Breast epithelium (tissue), 4 donors: ENCODE measurements at places on chromosomes 1 and 21.

- H3K4me3 ChIP-seq = no peak overlapping the region
- no peak for DNase-seq
- no peaks in the 10 kb centered on the region for H3K36me3 ChIP-seq
- H3K4me1 ChIP-seq = no peaks in the 10 kb centered on the region
- H3K27me3 ChIP-seq = no peaks in the 10 kb centered on the region
Measured at GRCh38 chr1:100713626-100714025, 5.9 kb upstream of the VCAM1 start.

GRCh38 chr1:61056573-61057439, 25.6 kb upstream of the NFIA start:
- H3K36me3 ChIP-seq = no peaks in the 10 kb centered on the region
- no peak for DNase-seq
- no peaks in the 10 kb centered on the region for H3K27me3 ChIP-seq
- H3K27ac ChIP-seq = peak overlapping the region; percentile 81
- H3K4me1 ChIP-seq = no peaks in the 10 kb centered on the region

- H3K27ac ChIP-seq = no peak overlapping the region
- no peaks in the 10 kb centered on the region for H3K27me3 ChIP-seq
- no peak overlapping the region for H3K4me3 ChIP-seq
- H3K4me1 ChIP-seq = no peaks in the 10 kb centered on the region
Measured at GRCh38 chr1:61376151-61376550, 293.8 kb downstream of the NFIA start.

DNA sequence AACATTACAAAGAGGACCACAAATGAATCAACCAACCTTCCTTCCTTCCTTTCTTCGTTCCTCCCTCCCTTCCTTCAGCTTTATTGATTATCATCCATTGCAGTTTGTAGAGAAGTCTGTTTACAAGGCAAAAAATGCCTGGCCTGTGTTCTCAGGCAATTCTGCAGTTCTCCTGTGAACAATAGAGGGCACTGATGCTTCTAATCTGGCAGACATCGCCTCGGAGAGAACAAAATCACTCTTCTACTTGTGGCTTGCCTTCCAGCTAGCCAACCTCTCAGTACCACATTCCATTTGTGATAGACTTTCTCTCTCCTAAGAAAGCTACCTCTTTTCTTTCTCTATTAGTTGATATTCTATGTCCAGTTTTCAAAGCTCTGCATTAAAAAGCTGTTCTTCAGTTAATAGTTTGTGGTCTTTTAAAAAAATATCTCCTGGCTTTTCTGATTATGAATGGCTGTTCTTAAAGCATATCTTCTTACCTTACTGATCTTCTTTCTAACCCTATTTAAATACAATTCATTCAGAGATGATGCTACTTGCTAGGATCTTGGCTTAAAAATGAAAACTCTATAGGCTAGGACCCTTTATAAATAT, 26.9 kb upstream of the ESRRG start:
- H3K4me1 ChIP-seq = no peaks in the 10 kb centered on the region
- no peak overlapping the region for H3K27ac ChIP-seq
- H3K27me3 ChIP-seq = no peaks in the 10 kb centered on the region
- H3K4me3 ChIP-seq = no peak overlapping the region
- no peaks in the 10 kb centered on the region for H3K36me3 ChIP-seq

DNA sequence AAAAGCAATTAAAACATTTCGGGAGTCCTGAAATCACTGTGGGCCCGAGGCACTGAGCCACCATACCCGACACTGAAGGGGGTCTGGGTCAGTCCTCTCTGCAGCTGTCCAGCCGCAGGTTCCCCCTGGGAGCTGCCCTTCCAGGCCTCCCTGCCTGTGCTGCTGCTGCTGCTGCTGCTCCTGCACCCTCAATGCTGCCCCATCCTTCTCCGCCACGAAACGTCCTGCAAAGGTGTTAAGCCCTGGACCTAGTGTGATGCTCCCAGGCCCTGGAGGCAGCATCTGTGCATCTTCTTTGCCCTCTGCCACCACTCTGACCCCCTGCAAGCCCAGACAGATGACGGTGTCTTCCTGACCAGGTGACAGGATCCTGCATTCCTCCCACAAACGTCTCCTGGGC, 513.3 kb downstream of the NPHP4 start:
- no peak overlapping the region for H3K4me3 ChIP-seq
- DNase-seq = no peak
- H3K27me3 ChIP-seq = no peaks in the 10 kb centered on the region
- H3K36me3 ChIP-seq = no peaks in the 10 kb centered on the region
- no peaks in the 10 kb centered on the region for H3K4me1 ChIP-seq
- H3K27ac ChIP-seq = no peak overlapping the region

DNA sequence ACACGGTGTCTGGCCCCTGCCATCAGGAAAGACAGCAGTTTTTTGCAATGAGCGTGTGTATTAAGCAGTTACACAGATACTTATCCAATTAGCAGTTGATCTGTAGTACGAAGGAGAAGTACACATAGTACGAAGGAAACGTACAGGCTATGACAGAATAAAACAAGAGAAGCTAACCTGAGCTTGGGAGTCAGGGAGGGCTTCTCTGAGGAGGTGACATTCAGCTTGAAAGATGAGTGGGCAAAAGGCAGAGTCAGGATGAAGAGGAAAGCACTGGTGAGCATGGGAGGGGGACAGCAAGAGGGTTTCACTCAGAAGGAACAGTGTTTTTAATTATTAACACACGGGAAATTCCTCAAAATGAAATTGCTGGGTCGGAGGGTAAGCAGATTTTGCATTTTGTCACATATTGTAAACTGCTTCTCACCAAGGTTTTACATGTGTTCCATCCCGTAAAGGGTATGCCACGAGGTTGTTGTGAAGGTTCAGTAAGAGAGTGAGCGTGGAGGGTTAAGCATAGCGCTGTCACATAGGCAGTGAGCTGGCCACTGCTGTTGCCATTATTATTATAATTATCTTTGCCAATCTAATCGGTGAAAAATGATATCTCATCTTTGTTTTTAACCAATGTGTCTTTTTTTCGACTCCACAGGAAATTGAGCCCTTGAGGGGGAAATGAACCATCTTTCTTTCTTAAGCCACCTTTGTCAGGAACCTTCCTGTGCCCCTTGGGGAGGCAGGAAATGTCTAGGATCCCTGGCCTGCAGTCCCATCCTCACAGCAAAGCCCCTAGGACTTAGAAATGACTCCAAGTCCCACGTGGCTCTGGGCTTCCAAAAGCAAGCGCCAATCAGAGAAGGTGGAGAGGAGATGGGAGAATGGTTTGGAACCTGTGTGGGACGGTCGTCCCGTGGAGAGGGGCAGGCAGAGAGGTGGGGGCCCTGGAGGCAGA, 47.3 kb upstream of the POU3F1 start:
- DNase-seq = no peak
- H3K4me3 ChIP-seq = no peak overlapping the region

GRCh38 chr1:56438901-56439551, 140.3 kb downstream of the PLPP3 start:
- H3K27ac ChIP-seq = no peak overlapping the region
- no peaks in the 10 kb centered on the region for H3K4me1 ChIP-seq
- no peak for DNase-seq
- H3K36me3 ChIP-seq = no peaks in the 10 kb centered on the region
- no peak overlapping the region for H3K4me3 ChIP-seq

- H3K27me3 ChIP-seq = peaks cover 15% of the 10 kb centered on the region
- H3K4me3 ChIP-seq = no peak overlapping the region
- DNase-seq = no peak
- no peaks in the 10 kb centered on the region for H3K4me1 ChIP-seq
Measured at GRCh38 chr1:29896791-29897714, 660.7 kb downstream of the PTPRU start.

GRCh38 chr1:239349699-239350098, 36.7 kb upstream of the CHRM3 start:
- H3K4me1 ChIP-seq = no peaks in the 10 kb centered on the region
- DNase-seq = no peak
- H3K4me3 ChIP-seq = no peak overlapping the region
- H3K27me3 ChIP-seq = no peaks in the 10 kb centered on the region
- H3K27ac ChIP-seq = no peak overlapping the region

DNA sequence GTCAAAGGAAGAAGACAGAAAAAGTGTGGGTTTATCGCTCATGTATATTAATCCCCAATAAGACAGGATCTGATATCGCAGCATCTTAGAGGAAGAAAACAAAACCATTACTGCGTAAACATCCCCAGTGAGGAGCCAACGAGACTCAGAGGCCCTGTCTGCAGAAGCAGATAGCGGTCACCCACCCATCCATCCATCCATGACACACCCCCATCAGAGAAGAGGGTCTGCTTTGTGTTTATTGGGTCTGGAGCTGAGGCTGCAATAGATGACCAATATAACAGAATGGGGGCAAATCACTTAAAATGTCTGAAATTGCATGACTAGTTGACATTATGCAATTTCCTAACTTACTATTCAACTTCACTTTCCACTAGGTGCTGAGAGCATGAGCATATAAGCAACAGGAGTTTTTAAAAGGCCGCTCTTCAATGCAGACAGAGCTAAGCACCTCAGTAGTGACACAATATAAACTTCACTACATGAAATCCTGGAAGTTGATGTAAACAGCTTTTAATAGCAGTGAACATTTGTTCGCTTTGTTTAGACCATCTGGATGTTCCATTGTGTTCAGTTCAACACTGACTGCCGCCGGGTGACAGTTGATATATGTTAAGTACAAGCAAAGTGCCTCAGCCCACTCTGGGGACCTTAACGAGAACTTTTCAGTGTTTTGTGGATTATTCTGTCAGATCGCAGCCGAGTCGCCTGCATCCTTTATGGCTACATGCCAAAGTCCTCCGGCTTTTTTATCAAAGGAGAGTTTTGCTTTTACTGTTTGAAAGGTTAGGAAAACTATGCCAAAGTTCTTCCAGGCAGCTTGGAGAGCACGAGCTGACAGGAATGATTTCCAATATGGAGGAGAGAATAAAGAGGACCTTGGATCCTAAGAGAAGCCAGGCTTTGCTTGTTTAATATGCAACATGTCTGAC, 167.5 kb downstream of the ZNF281 start:
- no peaks in the 10 kb centered on the region for H3K36me3 ChIP-seq
- no peaks in the 10 kb centered on the region for H3K27me3 ChIP-seq

GRCh38 chr1:158163000-158163947, 17.4 kb upstream of the CD1D start:
- DNase-seq = no peak
- no peaks in the 10 kb centered on the region for H3K36me3 ChIP-seq
- no peaks in the 10 kb centered on the region for H3K4me1 ChIP-seq
- H3K27me3 ChIP-seq = peaks cover 5% of the 10 kb centered on the region
- H3K4me3 ChIP-seq = no peak overlapping the region

GRCh38 chr1:16258591-16259135, 21.7 kb upstream of the CPLANE2 start:
- no peaks in the 10 kb centered on the region for H3K27me3 ChIP-seq
- H3K4me1 ChIP-seq = no peaks in the 10 kb centered on the region
- H3K27ac ChIP-seq = no peak overlapping the region
- no peak for DNase-seq
- no peaks in the 10 kb centered on the region for H3K36me3 ChIP-seq

- no peaks in the 10 kb centered on the region for H3K27me3 ChIP-seq
- no peak overlapping the region for H3K27ac ChIP-seq
- DNase-seq = no peak
- H3K4me1 ChIP-seq = no peaks in the 10 kb centered on the region
- no peaks in the 10 kb centered on the region for H3K36me3 ChIP-seq
- H3K4me3 ChIP-seq = no peak overlapping the region
Measured at GRCh38 chr1:109948285-109948630, 36.3 kb upstream of the AHCYL1 start.

DNA sequence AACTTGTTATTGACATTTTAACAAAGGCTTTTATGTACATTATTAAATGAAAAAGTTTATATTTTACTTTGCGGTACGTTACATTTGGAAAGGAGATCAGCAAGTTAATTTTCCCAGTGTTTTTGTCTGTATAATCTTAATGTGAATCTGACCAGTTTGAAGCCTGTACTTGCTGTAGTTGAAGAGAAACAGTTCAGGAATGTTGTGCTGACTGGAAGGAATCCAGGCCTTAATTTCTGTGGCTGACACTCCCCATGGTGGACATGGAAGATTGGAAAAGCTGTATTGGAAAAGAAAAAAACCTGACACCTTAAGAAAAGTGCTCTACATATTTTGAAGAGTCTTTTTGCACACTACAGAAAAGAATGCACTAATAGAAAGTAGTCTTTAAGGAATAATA, 15.5 kb downstream of the LEPR start:
- H3K27me3 ChIP-seq = no peaks in the 10 kb centered on the region
- DNase-seq = no peak
- H3K27ac ChIP-seq = peak overlapping the region; percentile 17
- H3K36me3 ChIP-seq = no peaks in the 10 kb centered on the region
- no peaks in the 10 kb centered on the region for H3K4me1 ChIP-seq

GRCh38 chr1:108107658-108108057, 92.5 kb downstream of the SLC25A24 start:
- H3K36me3 ChIP-seq = no peaks in the 10 kb centered on the region
- no peaks in the 10 kb centered on the region for H3K4me1 ChIP-seq
- DNase-seq = no peak
- H3K27me3 ChIP-seq = no peaks in the 10 kb centered on the region
- no peak overlapping the region for H3K27ac ChIP-seq

DNA sequence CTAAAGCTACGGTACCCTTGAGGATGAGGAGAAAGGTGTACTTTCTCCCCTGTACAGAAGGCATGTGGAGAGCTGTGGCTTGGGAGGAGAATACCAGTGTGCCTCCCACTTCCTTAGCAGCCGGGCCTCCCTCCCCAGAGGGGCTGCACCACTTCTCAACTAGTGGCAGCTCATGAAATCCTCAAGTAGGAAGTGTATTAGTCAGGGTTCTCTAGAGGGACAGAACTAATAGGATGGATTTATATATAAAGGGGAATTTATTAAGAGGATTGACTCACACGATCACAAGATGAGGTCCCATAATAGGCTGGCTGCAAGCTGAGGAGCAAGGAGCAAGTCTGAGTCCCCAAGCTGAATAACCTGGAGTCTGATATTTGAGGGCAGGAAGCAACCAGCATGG, 53.1 kb upstream of the PPP2R5A start:
- no peaks in the 10 kb centered on the region for H3K36me3 ChIP-seq
- H3K4me3 ChIP-seq = no peak overlapping the region
- no peaks in the 10 kb centered on the region for H3K27me3 ChIP-seq
- DNase-seq = no peak
- H3K4me1 ChIP-seq = peaks cover 8% of the 10 kb centered on the region

DNA sequence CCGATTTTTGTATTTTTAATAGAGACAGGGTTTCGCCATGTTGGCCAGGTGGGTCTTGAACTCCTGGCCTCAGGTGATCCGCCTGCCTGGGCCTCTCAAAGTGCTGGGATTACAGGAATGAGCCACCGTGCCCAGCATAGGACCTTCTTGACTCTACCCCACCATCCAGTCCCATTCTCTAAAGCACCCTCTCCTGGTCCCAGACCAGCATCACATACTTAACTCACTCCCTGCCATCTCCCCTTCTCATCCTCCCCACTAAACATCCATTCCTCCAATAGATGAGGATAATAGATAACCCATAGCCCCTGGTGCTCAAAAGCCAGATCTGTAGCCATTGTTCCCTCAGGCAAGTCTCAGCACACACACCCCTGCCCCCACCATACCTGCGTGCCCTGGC, 2.1 kb downstream of the ENTREP3 start:
- no peak overlapping the region for H3K4me3 ChIP-seq
- H3K36me3 ChIP-seq = no peaks in the 10 kb centered on the region
- peaks cover 7% of the 10 kb centered on the region for H3K4me1 ChIP-seq
- no peak for DNase-seq
- no peak overlapping the region for H3K27ac ChIP-seq

GRCh38 chr1:1994536-1994935, 9.1 kb downstream of the CFAP74 start:
- no peak overlapping the region for H3K27ac ChIP-seq
- H3K27me3 ChIP-seq = no peaks in the 10 kb centered on the region
- H3K4me3 ChIP-seq = no peak overlapping the region
- DNase-seq = no peak
- H3K4me1 ChIP-seq = no peaks in the 10 kb centered on the region
